Inflammatory macrophage (primary cell): ENCODE measurements at places on chromosomes 16 and 17.
A peak's percentile ranks its signal among the peaks of the same experiment; 100 is the strongest.

DNA sequence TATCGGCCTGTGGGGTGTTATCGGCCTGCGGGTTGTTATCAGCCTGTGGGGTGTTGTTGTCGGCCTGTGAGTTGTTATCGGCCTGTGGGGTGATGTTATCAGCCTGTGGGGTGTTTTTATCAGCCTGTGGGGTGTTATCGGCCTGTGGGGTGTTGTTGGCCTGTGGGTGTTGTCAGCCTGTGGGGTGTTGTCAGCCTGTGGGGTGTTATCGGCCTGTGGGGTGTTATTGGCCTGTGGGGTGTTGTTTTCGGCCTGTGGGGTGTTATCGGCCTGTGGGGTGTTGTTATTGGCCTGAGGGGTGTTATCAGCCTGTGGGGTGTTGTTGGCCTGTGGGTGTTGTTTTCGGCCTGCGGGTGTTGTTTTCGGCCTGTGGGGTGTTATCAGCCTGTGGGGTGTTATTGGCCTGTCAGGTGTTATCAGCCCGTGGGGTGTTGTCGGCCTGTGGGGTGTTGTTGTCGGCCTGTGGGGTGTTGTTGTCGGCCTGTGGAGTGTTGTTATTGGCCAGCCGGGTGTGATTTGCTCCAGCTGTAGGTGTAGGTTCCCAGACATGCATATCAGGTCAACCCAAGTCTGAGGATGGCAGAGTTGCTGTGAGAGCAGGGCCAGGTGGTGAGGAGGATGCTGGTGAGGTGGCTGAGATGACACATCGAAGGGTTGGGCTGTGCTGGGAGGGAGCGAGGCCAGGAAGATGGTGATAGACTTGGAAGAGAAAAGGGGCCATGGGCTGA lies 7.1 kb downstream of the TRARG1 start:
- DNase-seq, result no peak

DNA sequence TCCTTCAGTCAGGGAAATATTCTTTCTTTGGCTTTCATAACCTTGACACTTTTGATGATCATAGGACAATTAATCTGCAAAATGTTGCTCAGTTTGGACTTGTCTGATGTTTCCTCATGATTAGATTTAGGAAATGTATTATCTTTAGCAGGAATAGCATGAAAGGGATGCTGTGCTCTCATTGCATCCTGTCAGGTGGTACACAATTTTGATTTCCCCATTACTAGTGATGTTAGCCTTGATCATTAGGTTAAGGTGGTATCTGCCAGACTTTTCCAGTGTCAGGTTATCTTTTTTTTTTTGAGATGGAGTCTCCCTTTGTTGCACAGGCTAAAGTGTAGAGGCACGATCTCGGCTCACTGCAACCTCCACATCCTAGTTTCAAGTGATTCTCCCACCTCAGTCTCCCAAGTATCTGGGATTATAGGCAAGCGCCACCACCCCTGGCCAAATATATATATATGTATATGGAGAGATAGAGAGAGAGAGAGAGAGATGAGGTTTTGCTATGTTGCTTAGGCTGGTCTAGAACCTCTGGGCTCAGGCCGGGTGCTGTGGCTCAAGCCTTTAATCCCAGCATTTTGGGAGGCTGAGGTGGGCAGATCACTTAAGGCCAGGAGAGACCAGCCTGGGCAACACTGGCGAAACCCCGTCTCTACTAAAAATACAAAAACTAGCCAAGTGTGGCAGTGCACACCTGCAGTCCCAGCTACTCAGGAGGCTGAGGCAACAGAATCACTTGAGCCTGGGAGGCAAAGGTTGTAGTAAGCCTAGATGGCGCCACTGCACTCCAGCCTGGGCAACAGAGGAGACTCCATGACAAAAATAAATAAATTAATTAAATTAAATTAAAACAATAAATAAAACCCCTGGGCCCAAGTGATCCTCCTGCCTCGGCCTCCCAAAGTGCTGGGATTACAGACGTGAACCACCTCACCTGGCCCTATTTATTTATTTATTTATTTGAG lies 15.8 kb upstream of the CAVIN1 start:
- peak; percentile 57 for DNase-seq

DNA sequence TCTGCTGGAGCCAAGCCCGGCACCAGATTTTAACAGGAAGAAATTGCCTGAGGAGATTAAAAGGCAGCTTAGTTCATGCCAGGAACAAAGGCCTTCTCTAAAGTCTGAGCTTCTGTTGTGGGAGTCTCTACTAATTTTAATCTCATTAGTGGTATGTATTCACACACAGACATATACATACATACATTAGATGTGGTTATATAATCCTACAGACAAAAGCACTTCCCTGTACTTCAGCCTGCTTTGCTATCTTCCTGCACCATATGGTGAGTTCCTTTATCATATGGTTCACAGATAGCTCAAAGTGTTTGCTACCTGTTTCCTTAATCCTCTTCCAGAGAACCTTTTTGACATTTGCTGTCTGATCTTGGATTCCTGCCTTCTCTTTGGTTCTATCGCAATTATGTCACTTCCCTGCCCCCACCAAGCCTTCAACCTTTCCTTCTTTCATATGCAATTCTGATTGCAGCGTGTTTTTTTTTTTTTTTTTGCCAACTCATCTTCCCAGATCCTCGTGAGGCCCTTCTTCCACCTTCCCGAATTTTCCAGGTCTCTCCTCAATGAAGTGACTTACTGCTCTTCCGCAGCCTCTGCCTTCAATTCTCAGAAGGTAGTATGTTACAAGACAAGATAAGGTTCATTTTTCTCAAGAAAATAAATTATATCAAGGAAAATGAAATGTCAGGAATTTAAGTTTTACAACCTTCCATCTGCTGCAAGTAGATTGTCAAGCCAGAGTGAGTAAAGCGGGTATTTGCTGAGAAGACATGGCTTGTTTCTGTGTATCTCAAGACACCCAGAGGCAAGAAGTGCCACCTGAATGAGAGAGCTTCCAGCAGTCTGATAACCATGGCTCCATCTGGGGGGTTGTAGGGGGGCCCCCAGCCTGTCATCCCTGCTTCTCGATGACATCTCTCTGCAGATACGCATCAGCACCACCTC lies 120.2 kb upstream of the CACNG3 start:
- DNase-seq, result no peak

- no peak for DNase-seq
These were observed 1.6 kb upstream of the GAST start for GRCh38 chr17:41710472-41711090.

GRCh38 chr16:80670170-80670865 lies 129.5 kb downstream of the DYNLRB2 start:
- DNase-seq, result peak; percentile 25

GRCh38 chr16:87129771-87130170 lies 187.4 kb downstream of the C16orf95 start:
- DNase-seq, result no peak

DNA sequence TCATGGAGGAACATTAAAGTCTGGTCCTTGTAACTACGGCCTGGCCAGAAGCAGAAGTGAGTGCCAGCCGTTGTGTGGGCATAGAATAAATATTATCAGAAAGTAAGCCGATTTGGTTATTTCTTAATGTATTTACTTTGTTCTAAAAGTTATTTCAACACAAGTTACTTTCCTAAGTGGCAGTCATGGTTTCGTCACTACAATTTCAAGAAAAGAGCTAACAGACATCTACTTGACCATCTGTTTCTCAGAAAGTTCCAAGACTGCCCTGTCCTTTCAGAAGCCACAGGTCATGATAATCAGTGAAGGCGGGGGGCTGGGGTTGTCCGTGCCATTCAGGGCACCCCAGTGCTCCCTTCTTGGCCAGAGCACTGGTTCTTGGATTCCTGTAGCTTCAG lies 14.9 kb upstream of the FASN start:
- DNase-seq, result peak; percentile 29

- DNase-seq, result no peak
These were observed 14.8 kb upstream of the GPATCH8 start for GRCh38 chr17:44518032-44518431.

- DNase-seq, result no peak
These were observed 3.1 kb upstream of the UBE2I start for GRCh38 chr16:1306334-1306733.

GRCh38 chr17:39756380-39757079 lies 18.8 kb downstream of the GRB7 start:
- no peak for DNase-seq
